ENCODE measurements at places on chromosomes 1 and 21.

GRCh38 chr1:65539266-65540131, 119.0 kb downstream of the LEPR start:
- no peak for DNase-seq

- DNase-seq = no peak
Measured at GRCh38 chr21:42518626-42519025, 5.0 kb downstream of the SLC37A1 start.

DNA sequence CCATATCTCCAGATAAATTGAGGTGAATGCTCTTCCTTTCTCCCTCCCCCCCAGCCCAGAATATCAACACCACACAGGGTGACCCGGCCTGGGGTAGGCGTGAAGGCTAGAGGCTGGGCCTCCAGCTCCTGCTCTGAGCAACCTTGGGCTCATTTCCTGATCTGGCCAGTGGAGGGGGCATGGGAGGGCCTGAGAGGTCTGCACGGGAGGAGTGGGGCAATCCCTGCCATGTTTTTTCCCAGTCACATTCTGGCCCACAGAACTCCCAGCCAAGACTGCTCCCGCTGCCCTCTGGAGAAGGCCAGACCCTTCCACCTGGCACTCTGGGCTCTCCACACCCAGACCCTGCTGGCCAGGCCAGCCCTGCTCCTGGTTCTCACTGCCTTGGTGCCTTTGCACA, 3.9 kb downstream of the CLDN19 start:
- no peak for DNase-seq

DNA sequence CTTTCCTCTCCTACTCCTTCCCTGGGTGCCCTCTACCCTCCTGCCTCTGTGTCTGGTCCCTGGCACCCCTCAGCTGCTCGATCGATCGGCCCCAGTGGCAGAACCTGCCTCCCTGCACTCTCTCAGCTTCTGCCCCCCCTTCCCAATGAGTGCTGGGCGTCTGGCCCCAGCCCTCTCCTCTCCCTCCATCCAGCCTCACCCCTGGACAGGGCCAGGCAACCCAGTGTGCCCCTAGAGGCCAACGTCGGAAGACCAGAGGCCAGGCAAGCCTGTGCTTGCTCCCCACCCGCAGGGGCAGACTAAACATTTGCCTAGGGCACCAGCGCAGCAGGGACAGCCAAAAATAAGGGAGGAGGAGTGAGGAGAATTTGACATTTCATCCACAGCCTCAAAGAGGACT, 43.5 kb downstream of the LGR6 start:
- DNase-seq = peak; percentile 27
